A549 treated with CORT108297 at 1 μM for 4 hours (cell line): ENCODE measurements at places on chromosomes 5 and 9. TPM values are rescaled to one million over a fixed set of nuclear protein-coding genes. Genes with fewer than 3 reads are reported as not detected.

Gene MSX2
- 3.8 to 5.5 TPM (median 5.0 TPM) in 5 replicates for total RNA-seq

Gene TENT4A
- 18.1 to 24.7 TPM (median 23.8 TPM) in 5 replicates for total RNA-seq

Gene ITK
- 0.02 to 0.13 TPM (median 0.09 TPM) in 3 of 5 replicates, not detected in the others for total RNA-seq

Gene PAPPA
- 24.8 to 45.0 TPM (median 35.3 TPM) in 5 replicates for total RNA-seq

Gene CEL
- 0.50 to 0.75 TPM (median 0.65 TPM) in 5 replicates for total RNA-seq

Gene ARID3C
- total RNA-seq: 0.15 to 0.25 TPM (median 0.24 TPM) in 4 of 5 replicates, not detected in the other

Gene AGTPBP1
- 6.5 to 9.9 TPM (median 8.0 TPM) in 5 replicates for total RNA-seq

Gene ANGPTL2
- 0.04 TPM in 1 of 5 replicates, not detected in the others for total RNA-seq

Gene INSL6
- total RNA-seq: not detected in 5 replicates

Gene S1PR3
- total RNA-seq: 39.8 to 49.2 TPM (median 43.0 TPM) in 5 replicates

Gene TIMD4
- total RNA-seq: 0.97 to 1.5 TPM (median 1.3 TPM) in 5 replicates

Gene F2RL2
- 3.8 to 4.8 TPM (median 4.3 TPM) in 5 replicates for total RNA-seq

Gene COL5A1
- 34.0 to 65.4 TPM (median 53.9 TPM) in 5 replicates for total RNA-seq

Gene CD180
- total RNA-seq: 0.01 TPM in 1 of 5 replicates, not detected in the others

Gene TLX3
- total RNA-seq: not detected in 5 replicates
